ENCODE measurements at places on chromosomes 13 and 19. TPM values are rescaled to one million over a fixed set of nuclear protein-coding genes. Genes with fewer than 3 reads are reported as not detected.

Gene PALM
- total RNA-seq: 6.5 TPM

Gene OR7D2
- 0.22 TPM for total RNA-seq

Gene NOTCH3
- 0.22 TPM for total RNA-seq

Gene SLITRK6
- not detected for total RNA-seq

Gene ZNF530
- total RNA-seq: 3.3 TPM

Gene UBE2L5
- total RNA-seq: not detected

Gene CYP4F3
- under 0.01 TPM for total RNA-seq
